CD4-positive, alpha-beta memory T cell (primary cell): ENCODE measurements at places on chromosomes 2 and 18. TPM values are rescaled to one million over a fixed set of nuclear protein-coding genes. Genes with fewer than 3 reads are reported as not detected.

The DSG1 gene
- total RNA-seq = not detected

The IL36G gene
- total RNA-seq = not detected

The POTEC gene
- total RNA-seq = not detected

The CRYGD gene
- total RNA-seq = not detected
